ENCODE measurements at places on chromosomes 2 and 18.
A peak's percentile ranks its signal among the peaks of the same experiment; 100 is the strongest.

DNA sequence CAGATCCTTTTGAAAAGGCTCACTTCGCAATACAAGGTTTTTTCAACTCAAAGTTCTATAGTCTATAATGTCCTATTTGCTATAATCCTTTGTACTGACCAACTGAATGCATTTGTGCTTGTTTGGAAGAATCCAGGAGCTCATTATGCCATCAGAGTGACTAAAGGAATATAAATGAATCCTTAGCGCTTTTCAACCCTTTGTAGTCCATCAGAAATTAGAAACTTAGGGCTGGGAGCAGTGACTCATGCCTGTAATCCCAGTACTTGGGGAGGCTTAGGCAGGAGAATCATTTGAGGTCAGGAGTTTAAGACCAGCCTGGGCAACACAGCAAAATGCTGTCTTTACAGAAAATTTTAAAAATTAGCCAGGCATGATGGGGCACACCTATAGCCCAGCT lies 330.2 kb upstream of the CHAC2 start:
- DNase-seq = no peak

- no peak for DNase-seq
These were observed 2.0 kb downstream of the DLX1 start for GRCh38 chr2:172087207-172087779.

DNA sequence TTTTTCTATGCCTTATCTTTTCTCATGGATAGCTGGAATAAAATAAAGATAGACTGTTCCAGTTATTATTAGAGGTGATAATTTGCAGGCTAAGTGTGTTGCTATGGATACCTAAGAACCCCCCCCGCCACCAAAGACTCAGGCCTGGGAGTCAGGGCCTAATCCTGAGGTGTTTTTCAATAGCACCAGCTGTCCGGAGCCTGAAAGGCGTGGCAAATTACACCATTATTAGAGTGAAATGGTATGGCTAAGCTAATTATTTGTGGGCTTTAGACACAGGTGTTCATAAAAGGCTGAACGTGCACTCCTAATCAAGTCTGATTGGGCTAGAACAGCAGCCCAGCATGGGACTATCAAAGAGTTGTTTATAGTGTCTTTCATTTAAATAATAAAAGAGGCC lies 293.2 kb upstream of the DCC start:
- no peak for DNase-seq

GRCh38 chr2:189679226-189679625 lies 4.8 kb downstream of the ANKAR start:
- DNase-seq = no peak

DNA sequence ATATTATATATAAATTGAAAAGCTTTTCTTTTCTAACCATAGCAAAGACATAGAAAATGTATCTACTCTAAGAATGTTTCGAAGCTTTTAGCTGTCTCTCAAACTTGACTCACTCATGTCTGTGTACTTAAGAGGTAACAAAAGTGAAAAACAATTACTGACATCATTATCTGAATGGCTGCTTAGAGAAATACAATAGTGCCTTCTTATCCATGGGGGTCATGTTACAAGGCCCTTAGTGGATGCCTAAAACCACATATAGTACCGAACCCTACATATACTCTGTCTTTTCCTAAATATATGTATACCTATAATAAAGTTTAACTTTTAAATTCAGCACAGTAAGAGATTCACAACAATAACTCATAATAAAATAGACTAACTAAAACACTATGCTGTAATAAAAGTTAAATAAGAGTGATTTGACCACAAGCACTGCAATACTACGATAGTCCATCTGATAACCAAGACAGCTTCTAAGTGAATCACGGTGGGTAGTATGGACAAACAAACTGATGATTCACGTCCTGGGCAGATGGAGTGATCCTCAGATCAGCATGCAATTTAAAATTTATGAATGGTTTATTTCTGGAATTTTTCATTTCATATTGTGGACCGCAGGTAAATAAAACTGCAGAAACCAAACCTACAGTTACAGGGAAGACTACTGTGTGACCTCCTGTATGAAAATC lies 246.2 kb downstream of the XIRP2 start:
- no peak for DNase-seq

DNA sequence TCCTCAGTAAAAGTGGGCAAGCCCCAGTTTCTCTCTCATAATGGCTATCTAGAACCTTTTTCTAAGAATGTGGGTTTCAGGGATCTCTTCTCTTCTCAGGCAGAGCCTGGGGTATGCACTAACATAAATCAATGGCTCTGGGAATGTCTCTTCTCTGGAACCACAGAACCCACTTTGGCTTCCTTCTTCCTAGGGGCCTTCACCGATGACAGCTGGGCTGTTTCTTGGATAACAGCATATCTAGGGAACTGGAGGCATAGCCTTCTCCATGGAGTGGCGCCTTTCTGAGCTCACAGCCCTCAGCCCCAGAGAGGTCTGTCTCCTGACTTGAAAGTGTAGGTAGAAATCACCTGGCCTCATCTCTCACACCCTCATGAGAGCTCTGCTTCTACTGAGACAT lies 247.9 kb downstream of the CLIP4 start:
- no peak for DNase-seq

- no peak for DNase-seq
These were observed 10.2 kb downstream of the CYRIA start for GRCh38 chr2:16655445-16655837.

DNA sequence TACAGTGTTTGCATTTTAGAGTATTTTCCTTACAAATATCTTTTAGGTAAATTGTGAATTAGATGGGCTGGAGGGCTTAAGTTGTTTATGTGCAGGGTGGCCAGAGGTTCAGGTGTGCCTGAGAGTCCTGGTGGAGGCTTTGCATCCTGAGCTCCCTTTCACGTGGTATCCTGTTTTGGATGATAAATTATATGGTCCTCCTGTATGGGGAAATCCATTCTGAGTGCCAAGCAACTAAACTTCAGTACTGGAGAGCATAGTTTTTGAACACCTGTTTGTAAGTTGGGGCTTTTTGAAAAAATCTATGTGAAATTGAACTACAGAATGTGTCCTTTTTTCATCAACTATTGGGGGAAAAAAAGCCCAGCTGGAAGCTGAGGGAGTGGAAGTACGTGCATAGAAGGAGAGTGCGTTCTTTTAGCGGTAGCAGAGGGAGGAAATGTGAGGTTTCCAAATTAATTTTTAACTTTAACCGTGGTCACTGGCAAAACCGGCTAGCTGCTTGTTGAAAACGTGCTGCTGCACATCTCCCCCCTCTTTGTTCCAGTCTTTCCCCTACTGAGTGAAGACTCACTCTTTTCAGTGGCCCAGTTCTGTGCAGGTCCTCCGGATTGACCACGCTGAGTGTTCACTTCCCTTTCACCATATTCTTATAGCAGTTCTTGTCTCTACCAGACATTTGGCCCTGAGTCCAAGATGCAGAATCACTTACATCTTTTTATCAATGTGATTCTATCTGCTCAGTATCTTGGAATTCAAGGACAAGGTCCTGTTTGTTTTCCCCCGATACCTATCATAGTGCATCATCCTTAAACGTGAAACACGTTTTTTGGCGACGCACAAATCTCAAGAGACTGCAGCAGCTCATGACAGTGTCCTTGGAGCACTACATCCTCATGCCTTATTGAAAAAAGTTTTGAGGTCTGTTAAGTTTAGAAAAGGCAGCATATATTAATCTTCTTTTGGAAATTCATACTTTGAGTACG lies 15.3 kb downstream of the CNOT11 start:
- no peak for DNase-seq

DNA sequence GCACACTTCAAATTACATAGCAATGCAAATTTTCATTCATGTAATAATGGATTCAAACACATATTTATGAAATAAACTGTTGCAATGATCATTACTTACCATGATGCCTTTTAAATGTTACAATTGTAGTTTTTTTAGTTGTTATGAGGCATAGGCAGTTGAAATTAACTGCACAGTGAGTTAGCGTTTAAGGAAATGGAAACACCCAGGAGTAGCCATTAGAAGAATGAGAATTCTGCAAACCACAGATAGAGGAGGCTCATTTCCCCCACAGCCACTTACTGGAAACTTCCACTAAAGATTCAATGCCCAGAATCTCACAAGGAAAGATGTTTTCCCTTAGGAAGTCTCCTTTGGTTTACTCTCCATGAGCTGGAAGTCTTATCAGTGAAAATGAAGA lies 8.4 kb downstream of the ARL4C start:
- no peak for DNase-seq

DNA sequence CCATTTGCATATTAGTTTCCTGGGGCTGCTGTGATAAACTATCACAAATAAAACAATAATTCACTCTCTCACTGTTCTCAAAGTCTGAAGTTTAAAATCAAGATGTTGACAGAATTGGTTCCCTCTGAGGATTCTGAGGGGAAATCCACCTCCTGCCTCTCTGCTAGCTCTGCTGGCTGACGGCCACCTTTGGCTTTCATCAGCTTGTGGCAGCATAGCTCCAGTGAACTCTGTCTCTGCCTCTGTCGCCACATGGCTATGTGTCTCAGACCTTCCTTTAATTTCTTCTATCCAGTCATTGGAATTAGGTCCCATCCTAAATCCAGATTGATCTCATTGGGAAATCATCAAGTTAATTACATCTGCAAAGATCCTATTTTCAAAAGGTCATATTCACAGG lies 38.9 kb upstream of the TRIM43 start:
- DNase-seq = no peak

DNA sequence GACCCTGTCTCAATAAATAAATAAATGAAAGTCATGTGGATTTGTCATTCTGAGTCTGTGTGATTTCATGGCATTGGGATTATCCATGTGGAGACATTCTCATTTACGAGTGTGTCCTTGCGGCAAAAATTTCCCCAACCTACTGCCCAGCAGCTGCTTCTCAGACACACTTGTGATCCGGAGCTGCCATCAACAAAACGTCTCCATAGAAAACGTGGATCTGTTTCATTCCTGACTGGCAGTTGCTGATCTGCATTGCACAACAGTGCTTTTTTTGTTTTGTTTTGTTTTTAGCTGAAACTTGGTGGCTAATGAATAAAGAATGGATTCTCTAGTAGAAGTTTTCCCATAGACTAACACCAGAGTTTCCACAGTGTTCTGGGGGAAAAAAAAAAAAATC lies 74.7 kb downstream of the TGIF1 start:
- no peak for DNase-seq

- no peak for DNase-seq
These were observed 2.7 kb downstream of the PPP1CB start for GRCh38 chr2:28754321-28754720.

DNA sequence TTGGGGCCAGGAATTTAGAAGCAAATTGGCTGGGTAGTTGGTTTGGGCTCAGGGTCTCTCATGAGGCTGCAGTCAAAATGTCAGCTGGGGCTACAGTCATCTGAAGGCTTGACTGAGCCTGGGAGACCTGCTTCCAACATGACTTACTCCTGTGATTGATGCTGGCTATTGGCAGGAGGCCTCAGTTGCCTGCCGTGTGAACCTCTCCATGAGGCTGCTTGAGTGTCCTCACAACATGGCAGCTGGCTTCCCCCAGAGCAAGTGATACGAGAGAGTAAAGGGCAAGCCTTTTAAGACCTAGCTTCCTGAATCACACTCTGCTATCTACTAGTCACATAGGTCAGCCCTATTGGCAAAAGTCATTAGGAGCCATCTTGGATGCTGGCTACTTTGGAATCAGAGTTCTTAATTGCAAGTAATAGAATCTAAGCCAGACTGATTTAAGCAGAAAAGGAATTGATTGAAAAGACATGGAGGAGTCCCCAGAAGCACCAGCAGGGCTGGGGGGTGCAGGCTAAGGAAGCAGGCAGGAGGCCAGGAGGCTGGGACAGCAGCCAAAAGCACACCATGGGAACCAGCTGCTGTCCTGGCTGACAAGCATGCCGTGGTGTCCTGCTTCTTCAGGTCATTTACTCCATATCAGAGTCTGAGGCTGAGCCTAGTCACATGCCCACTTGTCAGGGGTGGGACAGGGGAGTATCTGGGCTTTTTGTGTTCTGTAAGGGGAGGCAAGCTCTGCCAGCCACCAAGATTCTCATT lies 7.8 kb upstream of the GIGYF2 start:
- no peak for DNase-seq

- no peak for DNase-seq
These were observed 8.6 kb upstream of the TMEM37 start for GRCh38 chr2:119423108-119423444.

GRCh38 chr2:143347901-143348414 lies 218.7 kb downstream of the ARHGAP15 start:
- no peak for DNase-seq

DNA sequence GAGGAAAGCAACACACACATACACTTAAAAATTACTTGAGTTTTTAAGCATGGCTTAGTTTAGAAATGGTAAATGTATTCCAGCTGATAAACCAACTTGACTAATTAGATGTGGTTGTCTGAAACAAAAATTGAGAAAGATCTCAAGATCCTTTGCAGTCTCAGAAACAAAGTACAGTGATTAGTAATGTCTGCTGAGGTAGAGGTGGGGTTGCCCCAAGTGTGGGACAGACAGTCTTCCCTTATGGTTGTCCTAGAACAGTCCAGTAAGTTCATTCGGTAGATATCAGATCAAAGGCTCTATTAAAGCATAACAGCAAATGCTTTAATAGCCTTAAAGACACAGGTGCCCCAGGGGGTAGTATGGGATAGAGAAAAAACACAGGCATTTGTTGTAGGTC lies 94.5 kb downstream of the BARD1 start:
- no peak for DNase-seq

DNA sequence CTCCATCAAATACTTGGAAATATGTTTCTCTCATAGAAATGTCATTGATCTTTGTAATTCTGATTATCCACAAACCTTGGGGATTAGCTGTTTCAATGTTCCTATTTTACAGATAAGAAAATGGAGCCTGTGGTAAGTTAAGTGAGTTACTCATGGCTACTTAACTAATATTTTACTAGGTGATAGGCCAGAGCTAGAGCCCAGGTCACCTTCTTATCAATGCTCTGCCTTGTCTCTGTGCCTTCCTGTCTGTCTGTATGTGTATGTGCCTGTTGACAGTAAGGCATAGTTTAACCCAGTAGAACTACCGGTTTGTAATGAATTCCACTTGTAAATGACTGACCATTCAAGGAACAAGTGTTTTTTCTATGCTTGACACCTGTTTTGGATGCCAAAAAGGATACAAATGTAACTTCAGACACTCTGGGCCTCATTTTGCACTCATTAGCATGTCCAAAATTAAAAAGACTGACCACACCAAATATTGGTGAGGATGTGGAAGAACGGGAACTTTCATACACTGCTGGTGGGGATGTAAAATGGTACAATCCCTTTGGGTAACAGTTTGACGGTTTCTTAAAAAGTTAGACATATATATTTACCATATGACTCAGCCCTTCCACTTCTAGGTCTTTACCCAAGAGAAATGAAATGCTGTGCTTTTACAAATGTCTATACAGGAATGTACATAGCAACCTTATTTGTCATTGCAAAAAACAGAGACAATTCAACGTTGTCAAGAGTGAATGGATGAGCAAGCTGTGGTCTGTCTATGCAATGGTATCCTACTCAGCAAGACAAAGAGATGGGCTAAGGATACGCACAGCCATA lies 19.6 kb upstream of the IL1A start:
- DNase-seq = no peak

GRCh38 chr2:96267159-96267971 lies 1.3 kb downstream of the CIAO1 start:
- peak; percentile 31 for DNase-seq

- DNase-seq = no peak
These were observed 403.0 kb upstream of the ID2 start for GRCh38 chr2:8278709-8279354.

GRCh38 chr2:158582670-158583069 lies 125.9 kb downstream of the PKP4 start:
- no peak for DNase-seq

GRCh38 chr2:180705122-180705521 lies 275.3 kb upstream of the UBE2E3 start:
- DNase-seq = no peak

Measured in CD4-positive, alpha-beta T cell (primary cell).